C1 segment of cervical spinal cord (tissue), 14 donors: ENCODE measurements at places on chromosomes 4 and X.

- DNase-seq: no peak
These were observed 55.8 kb downstream of the XAGE2 start for GRCh38 chrX:52424656-52425055.

GRCh38 chr4:105257817-105258495 is 111.3 kb downstream of the TET2 start:
- DNase-seq: no peak

- DNase-seq: no peak
These were observed 113.7 kb upstream of the ACTRT1 start for GRCh38 chrX:128165884-128166408.

GRCh38 chr4:55312489-55313101 is 33.4 kb upstream of the SRD5A3 start:
- no peak for DNase-seq

- no peak for DNase-seq
These were observed 7.5 kb upstream of the CXCL8 start for GRCh38 chr4:73732759-73733431.

DNA sequence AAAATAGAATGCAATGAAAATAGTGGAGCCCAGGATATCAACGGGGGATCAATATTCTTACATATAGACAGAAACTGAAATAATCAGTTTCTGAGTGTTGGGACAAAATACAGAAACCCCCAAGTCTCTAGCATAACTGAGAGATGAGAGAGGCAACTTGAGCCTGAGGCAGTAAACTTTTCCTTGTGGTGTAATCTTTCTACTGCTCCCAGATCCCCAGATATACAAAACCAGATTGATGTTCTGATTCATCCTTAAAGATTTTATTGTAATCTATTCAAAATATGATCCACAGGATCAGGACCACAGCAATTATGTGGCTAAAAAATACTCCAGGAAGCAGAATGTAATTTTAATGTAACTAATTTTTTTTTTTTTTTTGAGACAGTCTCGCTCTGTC is 2282.6 kb downstream of the ARAP2 start:
- DNase-seq: no peak

- DNase-seq: no peak
These were observed 19.8 kb downstream of the VCX3B start for GRCh38 chrX:8484360-8484949.
